Sigmoid colon (tissue), 7 donors: ENCODE measurements at places on chromosomes 4 and X. TPM values are rescaled to one million over a fixed set of nuclear protein-coding genes. Genes with fewer than 3 reads are reported as not detected.

FANCB gene
- 1.5 TPM for total RNA-seq

ITM2A gene
- total RNA-seq, result 21.6 TPM

ODAPH gene
- not detected for total RNA-seq

HDX gene
- total RNA-seq, result 4.3 TPM

CRMP1 gene
- total RNA-seq, result 6.4 TPM

FAM47A gene
- not detected for total RNA-seq

VEGFC gene
- 5.4 TPM for total RNA-seq

MYOZ2 gene
- 1.4 TPM for total RNA-seq

DNA sequence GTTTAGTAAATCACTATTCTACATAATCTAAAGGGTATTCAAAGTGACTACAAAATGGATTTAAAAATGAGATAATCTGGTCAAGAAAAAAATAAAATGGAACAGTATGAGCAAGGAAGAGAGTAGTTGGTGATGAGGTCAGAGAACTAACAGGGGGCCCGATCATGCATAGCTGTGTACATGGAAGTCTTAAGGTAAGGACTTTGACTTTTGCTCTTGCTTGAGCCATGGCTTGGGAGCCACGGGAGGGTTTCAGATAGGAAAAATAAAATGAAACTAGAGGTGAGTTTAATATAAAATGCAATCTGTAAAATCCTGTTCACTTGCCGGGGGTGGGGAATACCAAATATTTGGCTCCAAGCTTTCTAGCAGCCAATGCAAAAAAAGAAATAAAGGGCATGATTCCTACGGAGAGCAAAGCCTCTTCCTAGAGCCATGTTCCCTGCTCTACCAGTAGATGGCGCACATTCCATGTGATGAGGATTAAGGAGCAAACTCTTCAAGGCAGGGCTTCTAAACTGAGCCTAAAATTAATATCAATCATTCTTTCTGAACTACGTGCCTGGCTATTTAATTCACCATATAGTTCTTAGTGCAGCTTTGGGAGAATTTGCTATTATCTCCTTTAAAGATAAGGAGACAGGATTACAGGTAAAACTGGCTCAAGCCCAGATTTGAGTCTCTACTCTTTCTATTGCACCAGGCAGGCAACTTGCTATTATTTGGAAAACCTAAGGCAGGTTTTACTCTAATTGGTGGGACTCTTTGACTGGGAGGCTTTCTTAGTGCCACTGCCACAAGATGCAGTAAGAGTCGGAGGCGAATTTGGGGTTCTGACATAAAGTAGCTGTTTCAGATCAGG lies 6.8 kb upstream of the CLCN5 start:
- no peak for DNase-seq

DNA sequence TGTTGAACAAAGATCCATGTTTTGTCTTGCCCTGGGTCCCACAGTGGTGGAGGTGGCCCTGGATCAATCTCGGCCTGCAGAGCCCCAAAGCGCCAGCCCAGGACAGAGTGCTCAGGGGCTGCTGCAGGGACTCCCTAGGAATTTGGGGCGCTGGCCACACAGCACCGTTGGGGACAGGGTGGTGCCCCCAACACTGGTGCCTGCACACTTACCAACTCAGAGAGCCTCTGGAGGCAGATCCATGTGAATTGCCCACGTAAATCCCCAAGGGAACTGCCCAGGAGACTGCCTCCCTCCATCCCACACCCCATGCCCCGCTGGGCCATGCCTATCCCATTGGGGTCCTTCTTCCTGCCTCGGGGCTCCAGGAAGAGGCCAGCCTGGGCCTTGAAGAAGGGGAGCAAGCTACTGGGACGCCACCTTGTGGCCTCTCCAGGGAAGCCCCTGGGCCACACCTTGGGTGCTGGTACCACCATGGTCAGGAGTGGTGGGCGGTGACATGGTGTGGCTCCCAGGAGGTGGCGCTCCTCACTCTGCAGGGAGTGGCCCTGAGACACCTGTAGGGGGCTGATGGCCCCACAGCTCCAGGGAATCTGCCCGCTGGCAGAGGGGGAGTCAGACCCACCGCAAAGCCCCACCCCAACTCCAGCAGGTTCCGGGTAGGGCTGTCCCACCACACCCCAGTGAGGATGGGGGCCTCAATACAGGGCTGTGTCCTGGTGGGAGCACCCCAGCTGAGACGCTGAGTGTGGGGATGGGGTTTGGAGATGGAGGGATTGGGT lies 22.8 kb downstream of the CFAP99 start:
- DNase-seq, result no peak

GRCh38 chr4:164509951-164510350 lies 244.0 kb upstream of the SMIM31 start:
- DNase-seq, result no peak

DNA sequence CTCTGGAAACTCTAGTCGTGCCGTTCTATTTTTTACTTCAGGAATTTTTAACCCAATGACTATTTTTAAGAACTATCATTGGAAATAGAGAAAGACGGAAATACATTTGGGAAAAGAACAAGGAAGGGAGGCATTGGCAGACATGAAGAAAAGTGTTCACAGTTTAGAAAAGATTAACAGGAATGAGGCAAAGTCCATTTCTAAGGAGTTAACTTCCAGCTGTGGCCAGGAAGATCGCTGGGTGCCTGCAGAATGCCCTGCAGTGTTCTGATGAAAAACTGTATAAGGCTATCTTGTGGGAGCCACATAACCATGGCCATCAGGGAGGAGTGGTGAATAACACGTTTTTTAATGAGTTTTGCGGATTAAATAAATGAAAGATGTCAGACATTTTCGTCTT lies 150.6 kb upstream of the VCX3A start:
- no peak for DNase-seq

GRCh38 chrX:136195247-136195646 lies 47.9 kb downstream of the FHL1 start:
- no peak for DNase-seq

GRCh38 chrX:107348051-107348450 lies 101.4 kb upstream of the FRMPD3 start:
- DNase-seq, result no peak

GRCh38 chr4:114200026-114200425 lies 220.6 kb upstream of the ARSJ start:
- no peak for DNase-seq

GRCh38 chr4:59127006-59127405 lies 2016.8 kb upstream of the IGFBP7 start:
- DNase-seq, result no peak

DNA sequence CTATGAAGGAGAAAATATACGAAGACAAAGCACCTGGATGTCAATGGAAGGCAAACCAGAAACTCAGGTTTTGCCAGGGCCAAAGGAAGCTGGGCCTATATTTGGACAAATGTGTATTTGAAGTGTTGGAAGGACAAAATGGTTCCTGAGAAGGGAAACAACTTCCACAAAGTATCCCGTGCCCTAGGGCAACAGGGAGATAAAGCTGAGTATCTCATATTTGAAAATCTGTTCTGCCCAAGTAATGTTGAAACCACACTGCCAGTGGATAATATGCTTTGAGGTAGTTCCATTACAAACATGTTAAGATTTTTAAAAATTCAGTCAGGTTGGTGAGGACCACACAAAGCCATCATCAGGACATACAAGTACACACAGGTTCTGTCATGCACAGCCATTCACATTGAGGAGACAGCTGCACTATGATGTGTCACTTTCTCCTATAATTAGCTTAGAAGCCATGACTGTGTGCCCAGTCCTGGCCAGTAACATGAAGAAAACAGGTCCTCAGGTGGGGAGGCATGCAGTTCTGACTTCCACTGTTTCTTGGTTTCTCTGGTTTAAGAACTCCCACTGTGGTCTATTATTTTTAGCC lies 116.4 kb downstream of the PWWP3B start:
- no peak for DNase-seq

GRCh38 chr4:88672987-88673386 lies 24.6 kb downstream of the NAP1L5 start:
- no peak for DNase-seq

DNA sequence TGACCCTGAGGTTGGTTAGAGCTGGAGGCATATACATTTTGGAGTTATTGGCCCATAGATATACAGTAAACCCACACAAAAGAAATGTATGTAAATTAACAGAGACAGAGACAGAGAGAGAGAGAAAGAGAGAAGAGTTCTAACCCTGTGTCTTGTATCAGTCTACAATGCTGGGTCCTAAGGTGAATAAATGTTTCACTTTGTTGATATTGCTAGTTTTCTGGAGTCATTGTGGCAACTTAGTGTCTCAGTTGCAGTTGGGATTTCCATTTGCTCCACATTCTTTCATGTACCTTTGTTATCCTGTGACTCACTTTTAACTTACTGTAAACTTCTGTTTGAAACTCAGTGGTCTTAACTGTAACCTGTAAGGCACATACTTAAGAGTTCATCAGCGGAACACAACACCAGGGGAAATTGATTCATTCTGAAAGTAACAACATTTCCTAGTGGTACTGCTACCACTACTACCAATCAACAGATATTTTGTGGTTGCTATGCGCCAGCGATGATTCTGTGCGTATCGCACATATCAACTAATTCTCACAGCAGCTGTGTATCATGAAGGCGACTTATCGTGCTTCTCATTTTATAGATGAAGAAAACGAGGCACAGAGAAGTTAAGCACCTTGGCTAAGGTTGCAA lies 38.5 kb upstream of the ETDA start:
- DNase-seq, result no peak

DNA sequence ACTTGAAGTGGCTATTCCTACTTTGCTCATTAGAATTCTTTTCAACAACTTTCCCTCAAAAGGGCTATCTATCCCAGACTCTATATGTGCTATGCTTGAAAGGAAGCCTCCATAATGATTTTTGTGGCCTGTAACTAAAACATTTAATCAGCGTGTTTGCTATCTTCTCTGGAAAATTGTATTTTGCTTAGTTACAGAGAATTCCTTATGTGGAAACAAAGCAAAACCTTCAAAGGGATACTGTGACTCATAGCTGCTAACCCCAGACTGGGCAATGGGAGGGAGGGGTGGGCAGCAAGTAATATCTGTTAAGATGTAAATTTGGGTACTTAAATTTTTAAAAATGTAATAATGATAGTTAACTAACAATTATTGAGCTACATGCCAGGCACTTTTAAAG lies 3.7 kb downstream of the SLC25A14 start:
- no peak for DNase-seq

GRCh38 chrX:140057001-140057411 lies 91.7 kb upstream of the CXorf66 start:
- DNase-seq, result peak; percentile 80

DNA sequence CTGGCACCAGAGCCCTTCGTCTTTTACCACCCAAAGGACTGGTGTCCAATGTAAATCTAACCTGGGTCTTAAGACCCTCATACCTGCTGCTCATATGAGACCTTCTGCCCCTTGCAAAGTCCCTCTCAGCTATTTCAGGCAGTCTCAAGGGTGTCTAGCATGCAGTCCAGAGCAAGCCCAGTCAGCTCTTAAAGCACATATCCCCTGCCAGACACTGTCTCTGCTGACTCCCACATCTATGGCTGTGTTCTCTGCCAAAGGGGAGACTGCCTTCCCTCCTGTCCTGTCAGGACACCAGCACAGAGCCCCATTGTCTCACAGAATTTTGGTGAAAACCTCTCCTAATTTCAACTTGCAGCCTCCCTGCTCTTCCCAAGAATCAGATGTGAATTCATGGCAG lies 118.5 kb downstream of the PARM1 start:
- DNase-seq, result no peak

- no peak for DNase-seq
These were observed 95.4 kb downstream of the PARM1 start for GRCh38 chr4:75028196-75028854.

DNA sequence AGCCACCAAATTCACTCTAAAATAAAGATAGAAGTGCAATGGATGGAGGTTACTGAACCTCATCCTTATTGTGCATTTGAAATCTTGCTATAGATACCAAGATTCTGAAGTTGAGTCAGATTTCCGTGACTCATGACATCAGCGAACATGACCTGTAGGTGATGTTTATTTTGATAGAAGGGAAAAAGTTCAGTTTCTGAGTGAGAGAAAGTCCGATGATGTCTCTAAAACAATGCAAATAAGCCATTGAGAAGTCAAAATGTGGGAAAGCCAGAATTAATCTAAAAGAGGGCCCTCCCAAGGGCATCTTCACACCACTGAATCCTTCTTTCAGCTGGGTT lies 20.0 kb downstream of the PHOX2B start:
- DNase-seq, result no peak

DNA sequence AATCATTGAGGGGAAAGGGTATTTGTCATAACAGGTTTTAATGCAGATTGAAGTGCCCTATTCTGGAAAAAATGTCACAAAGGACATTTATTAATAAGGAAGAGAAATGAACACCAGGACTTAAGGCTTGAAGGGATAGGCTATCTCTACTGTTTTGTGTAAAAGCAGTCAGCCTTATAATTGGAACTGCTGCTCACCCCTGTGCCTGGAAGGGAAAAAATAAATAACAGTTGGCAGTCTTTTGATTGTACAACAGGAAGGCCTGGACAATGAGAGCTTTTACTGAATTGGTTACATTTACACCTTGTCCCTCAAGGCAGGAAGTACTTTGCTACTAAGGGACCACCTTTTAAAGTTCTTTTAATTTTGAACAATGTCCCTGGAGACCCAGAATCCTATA lies 17.8 kb upstream of the MAGED4 start:
- no peak for DNase-seq

GRCh38 chr4:134215620-134216344 lies 14.2 kb upstream of the PABPC4L start:
- no peak for DNase-seq

DNA sequence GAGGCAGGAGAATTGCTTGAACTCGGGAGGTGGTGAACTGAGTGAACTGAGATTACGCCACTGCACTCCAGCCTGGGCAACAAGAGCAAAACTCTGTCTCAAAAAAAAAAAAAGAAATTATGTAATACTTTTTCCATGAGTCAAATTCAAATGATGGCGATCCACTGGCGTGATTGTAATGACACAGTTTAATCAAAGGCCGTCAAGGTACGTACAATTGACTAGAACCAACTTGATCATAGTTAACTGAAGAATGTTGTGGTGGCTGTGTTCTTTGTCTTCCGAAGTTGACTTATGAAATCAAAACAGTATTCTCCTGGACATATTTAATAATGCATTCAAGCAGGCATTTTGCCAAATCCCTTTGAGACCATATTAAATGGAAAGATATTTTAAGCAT lies 318.6 kb upstream of the FAT1 start:
- DNase-seq, result no peak

DNA sequence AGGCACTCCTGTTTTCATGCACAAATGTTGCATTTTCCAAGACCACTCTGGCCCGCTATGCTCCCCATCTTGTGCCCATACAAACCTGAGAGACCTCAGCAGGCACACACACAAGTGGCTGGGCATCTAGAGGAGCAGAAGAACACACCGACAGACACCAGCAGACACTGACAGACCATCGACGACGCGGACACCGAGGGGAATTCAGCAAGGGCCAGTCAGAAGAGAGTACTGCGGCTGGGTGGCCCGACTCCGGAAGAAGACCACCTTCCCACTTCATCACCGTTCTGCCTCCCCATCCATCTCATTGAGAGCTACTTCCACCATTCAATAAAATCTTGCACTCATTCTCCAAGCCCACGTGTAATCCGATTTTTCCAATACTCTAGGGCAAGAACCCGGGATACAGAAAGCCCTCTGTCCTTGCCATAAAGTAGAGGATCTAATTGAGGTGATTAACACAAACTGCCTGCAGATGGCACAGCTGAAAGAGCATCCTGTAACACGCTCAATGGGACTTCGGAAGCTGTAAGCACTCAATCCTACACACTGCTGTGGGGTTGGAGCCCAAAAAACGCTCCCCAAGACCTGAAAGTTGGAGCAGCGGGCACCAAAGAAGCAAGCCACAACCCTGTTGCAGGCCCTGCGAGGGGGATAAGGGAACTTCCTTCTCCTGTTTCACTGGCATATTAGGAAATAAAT lies 780.9 kb downstream of the ARAP2 start:
- no peak for DNase-seq

- no peak for DNase-seq
These were observed at the start of gene GRID2 for GRCh38 chr4:92303621-92304027. Gene GRID2 (plus strand): TSS chr4:92303966.

GRCh38 chrX:104370089-104370488 lies 115.4 kb upstream of the ESX1 start:
- DNase-seq, result no peak
